ENCODE measurements at places on chromosomes 1 and 21.

DNA sequence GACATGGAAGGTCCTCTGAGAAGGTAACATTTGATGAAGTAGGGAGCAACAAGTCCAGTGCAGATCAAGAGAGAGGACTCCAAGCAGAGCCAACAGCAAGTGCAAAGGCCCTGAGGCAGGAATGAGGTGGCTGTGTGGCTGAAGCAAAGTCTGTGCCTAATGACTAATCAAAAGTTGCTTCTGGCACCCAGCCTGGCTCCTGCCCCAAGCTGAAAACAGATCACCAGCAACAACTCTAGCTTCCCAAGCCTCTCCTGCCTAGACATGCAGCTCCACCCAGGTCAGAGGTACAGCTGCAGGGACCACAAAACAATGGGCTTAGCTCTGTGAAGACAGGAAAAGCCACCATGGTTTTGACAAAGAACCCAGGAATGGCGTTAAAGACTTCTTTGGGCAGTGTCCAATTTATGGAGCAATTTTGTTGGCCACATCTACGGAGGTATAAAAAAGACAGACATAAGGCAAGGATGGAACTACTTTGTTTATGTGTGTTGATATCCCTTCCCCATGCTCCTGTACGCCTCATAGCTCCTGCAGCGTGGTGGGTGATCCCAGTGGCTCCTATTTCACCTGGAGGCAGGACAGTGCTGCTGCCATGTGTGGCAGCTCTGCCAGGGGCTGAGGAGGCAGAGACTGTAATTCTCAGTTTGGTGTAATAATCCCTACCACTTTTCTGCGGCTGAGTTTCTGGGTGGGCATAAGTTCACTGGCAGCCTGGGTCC lies 26.4 kb upstream of the IGSF3 start:
- DNase-seq = no peak

- no peak for DNase-seq
Measured at GRCh38 chr1:18294437-18295176, 186.1 kb upstream of the KLHDC7A start.

DNA sequence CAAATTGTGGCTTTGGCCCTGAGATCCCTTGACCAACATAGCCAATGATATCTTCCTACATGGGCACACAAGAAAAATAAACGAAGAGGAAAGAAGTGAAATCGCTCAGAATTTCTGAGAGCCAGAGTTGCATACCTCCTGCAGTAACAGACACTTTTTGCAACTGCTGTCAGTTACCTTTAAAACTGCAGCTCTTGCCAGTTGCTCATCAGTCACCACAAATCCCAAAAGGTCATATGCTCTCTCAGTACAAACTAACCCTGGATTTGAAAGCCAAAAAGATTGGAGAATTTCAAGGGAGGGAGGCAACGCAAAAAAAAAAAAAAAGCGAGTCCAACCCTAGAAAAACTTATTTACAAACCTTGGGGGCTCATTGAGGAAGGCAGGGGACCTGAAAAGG lies 47.2 kb upstream of the DNAH14 start:
- no peak for DNase-seq

GRCh38 chr1:103283371-103283770 lies 175.0 kb upstream of the COL11A1 start:
- no peak for DNase-seq

- no peak for DNase-seq
Measured at GRCh38 chr1:99674115-99675064, 28.5 kb downstream of the PALMD start.

- no peak for DNase-seq
Measured at GRCh38 chr1:177848577-177848976, 121.3 kb downstream of the SEC16B start.

- DNase-seq = no peak
Measured at GRCh38 chr1:51433269-51433971, 85.6 kb downstream of the EPS15 start.

GRCh38 chr1:192631749-192632148 lies 4.2 kb upstream of the RGS13 start:
- DNase-seq = no peak

DNA sequence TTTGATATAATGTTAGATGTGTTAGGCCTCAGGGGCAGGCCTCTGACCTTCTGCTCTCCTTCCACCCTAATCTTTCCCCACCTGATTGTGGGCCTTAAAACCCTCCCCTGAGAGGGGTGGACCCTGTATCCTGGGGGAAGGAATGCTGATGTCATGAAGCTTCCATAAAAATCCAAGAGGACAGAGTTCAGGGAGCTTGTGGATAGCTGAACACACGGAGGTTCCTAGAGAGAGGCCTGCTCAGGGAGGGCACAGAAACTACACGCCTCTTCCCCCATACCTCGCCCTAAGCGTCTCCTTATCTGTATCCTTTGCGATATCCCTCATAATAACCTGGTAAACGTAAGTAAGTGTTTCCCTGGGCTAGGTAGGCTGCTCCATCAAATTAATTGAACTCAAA lies 4.3 kb downstream of the MFN2 start:
- no peak for DNase-seq

DNA sequence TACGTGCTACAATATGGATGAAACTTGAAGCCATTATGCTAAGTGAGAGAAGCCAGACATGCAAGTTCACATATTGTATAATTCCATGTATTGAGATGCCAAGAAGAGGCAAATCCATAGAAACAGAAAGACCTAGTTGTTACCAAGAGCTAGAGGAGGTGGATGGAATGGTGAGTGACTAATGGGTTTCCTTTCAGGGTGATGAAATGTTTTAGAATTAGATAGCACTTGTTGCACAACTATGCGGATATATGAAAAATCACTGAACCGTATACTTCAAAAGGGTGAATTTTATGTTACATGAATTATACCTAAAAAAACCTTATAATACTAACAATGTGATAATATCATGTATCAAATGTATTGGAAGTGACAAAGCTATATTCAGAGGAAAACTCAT lies 18.1 kb downstream of the EPHA10 start:
- no peak for DNase-seq

- DNase-seq = no peak
Measured at GRCh38 chr21:17191346-17191993, 321.4 kb upstream of the CXADR start.
